ENCODE measurements at places on chromosomes 16 and 17.

- DNase-seq = no peak
Measured at GRCh38 chr16:80525420-80525819, 15.4 kb upstream of the DYNLRB2 start.

DNA sequence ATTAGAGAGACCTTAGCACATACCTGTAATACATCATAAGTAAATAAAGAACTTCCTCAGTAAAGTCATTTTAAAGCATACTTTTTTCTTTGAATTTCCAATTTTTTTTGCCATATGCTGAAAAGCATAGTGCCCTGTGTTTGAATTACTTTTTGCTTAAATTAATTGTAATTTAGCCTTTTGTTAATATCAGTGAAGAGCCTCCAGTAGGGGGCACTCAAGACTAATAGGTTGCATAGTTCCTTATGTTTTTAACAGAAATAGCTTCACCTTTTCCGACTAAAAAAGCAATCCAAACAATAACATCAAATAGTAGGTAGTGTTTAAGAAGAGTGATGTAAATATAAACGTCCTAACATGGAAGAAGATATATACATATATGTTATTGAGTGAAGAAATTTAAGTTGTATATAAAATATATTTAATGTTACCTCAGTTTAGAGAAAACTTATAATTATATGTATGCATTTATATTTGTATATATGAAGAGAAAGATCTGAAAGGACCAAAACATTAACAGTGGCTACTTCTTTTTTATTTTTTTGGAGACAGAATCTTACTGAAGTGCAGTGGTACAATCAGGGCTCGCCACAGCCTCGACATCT lies 18.6 kb downstream of the RAD51C start:
- DNase-seq = peak; percentile 55

DNA sequence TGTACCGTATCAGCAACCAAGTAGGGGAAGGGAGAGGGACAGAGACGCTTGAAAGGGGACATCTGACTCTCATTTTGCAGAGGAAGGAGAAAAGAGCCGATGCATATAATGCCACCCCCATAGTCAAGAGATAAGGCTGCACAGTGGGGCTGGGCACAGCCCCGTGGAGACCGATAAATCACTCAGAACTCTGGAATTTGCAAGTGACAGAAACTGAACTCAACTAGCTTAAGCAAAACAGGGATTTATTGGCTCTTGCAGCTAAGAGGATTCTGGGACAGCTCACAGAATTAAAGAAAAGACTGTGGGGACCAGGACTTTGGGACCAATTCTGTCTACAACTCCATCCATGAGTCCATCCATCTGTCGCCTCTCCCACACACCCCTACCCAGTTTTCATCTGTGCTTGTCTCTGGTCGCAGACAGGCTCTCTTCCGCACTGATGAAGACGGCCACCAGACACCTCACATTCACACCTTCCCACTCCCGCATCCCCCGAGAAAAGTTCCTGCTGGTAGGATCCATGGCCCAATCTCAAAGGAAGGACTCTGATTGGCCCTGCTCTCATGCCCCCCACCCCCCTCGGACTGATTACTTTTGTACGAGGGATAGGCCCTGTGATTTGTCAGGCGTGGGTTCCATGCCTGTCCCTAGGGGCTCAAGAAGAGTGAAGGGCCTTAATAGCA lies 105.9 kb upstream of the RPL38 start:
- DNase-seq = no peak

DNA sequence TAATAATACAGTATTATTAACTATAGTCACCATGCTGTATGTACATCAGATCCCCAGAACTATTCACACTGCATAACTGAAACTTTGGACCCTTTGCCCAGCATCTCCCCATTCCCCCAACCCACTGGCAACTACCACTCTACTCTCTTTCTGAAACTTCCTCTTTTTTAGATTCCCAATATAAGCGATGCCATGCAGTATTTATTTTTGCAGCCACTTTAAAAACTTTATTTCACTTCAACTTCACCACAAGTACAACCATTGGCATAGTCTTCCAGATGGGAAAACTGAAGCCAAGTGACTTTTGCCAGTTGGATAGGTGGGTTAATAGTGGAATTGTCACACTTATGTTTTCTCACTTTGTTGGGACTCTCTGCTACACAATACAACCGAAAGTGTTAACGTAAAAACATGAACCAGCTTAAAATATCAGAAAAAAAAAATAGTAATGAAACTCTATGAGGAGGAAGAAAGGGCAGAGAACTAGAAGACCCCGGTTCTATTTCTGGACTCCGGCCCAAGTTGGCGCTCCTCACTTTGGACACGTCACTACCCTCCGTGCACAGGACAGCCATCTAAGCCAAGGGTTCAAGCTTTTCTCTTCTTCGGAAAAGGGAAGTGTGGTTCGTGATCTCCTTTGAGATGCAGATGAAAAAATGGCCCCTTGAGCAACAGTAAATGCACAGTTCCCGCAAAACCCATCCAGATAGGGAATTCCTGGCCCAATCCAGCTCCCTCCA lies 743 bp downstream of the SHCBP1 start:
- DNase-seq = peak; percentile 48

- DNase-seq = no peak
Measured at GRCh38 chr16:23301251-23302044, 654 bp upstream of the SCNN1B start.

DNA sequence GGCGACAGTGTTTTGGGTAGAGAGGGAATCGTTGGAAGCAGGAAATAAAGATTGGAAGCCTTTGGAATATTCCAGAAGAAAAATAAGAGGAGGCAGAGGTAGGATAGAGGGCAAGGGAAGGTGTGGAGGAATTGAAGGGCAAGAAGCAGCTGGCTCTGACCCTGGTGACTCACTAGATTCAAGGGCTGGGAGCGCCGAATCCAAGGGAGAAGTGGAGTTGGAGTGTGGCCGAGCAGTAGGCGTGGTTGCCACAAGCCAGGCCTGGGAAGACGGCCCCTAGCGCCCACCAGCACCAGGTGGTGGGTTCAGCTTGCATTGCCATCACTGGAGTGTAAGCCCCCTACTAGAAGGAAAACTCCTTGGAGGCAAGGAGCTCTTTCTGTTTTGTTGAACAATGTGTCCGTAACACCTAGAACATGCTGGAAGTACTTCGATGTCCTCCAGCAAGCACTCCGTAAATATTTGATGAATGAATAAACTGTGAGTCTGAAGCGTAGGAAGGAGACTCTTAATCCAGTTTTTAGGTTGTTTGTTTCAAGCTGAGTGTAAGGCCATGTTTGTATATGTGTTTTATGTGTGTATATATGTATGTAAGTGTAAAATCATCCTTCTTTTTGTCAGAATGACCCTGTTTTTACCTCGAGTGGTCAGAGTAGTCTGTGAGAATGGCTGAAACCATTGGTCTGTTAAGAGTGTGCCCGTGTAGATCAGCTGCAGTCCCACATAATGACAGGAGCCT lies 139.5 kb downstream of the CMIP start:
- DNase-seq = no peak

GRCh38 chr17:72075995-72076677 lies 44.7 kb upstream of the SOX9 start:
- DNase-seq = no peak

DNA sequence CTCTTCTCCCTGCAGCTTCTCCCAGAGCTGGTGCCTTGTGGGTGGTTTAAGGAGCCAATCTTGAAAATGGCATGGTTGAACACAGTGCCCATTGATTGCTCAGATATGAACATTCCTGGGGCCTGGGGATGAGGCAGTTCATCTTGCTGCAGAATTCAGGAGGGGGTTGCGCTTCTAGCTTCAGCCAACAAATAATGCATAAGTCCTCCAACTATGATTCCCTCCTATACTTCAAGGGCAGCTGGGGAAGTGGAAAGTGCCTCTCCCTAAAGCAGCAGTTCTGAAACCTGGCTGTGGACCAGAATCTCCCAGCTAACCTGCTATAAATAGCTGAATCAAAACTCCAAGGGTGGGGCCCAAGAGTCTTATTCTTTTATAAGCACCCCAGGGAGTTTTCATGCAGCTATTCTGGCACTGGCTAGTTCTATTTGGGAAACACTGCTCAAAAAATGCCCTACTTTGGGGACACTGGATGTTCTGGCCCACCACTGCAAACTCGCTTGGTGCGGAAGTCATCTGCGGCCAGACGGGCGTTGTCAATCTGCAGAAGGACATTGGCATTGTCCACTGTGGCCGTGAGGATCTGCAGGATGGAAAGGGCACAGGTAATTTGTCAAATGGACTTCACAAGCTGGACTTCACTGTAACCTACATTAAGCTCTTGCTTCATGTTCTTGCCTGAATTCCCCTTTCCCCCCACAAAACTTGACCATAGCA lies 130.3 kb downstream of the CCDC144A start:
- no peak for DNase-seq

DNA sequence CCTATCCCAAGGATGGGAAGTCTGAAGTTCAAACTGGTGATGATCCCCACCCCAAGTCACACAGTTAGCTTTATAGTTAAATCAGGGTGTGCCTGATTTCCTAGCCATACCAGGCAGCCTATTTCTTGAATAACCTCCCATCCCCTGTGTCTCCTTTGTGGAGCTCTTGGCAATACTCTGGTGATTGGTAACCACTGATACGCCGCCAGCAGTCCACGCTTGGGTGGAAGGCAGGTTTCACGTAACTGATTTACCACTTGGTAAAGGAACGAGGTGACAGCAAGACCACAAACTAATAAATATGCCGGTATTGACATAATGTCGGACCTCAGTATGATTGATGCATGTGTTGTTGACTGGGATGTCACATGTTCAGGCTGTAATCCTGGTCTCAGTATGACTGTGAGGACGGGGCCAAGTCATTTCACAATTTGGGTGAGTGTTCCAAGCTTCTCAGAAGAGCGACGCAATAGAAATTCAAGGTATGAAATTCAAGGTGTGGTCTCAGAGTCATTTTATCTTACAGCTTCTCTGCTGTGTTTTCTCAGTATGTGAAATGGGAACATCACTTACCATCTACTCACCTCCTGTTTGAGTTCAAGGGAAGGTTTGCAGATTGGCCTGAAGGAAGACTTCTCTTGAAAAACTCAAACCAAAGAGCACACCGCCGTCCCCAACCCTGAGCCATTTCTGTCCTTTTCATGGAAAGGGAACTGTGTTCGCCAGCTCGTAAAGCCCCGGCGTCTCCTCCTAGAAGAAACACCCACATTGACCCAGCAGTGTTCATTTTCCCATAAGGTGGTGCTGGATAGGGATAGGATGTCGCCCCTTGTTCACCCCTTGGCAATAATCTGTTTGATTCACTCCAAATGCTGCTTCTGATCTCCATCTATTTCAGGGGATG lies 678.9 kb downstream of the WWOX start:
- DNase-seq = no peak

DNA sequence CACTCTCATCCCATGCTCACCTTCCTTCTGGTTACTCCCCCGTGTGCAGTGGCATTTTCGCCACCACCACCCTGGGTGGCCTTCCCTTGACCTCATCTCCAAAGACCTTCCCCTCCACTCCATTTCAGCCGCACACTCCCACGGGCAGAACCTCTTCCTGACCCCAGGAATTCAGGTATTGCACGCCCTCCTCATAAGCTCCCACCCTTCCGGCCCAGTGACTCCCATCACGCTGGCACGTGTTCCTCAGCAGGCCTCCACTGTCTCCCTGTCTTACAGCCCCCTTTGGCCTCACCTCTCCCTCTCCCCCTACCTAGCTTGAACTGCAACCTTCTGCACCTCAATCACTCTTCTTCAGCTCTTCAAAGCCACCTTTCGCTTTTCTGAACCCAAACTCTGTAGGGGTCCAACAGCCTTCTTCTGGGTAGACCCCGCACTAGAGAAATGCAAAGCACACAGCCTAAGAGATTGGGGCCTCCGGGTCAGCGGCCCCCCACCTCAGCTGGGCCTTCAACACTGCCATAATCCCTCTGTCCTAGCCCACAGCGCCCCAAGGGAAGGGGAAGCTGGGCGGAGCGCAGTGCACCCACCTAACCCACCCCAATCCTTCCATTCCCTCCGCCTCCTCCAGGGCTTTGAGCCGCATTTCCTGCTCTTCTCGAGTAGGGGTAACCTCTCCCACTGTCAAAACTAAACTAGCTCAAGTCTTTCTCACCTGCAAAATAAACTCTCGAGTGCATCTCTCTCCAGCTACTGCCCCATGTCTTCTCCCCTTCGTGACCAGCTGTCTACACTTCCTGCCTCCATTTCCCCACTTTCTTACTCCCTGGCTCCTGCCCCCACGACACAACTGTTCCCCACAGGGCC lies 1.7 kb upstream of the TMEM97 start:
- no peak for DNase-seq

- DNase-seq = no peak
Measured at GRCh38 chr16:69834807-69835466, 72.8 kb downstream of the WWP2 start.

GRCh38 chr17:77499699-77500435 lies 359.1 kb downstream of the SEC14L1 start:
- DNase-seq = no peak

DNA sequence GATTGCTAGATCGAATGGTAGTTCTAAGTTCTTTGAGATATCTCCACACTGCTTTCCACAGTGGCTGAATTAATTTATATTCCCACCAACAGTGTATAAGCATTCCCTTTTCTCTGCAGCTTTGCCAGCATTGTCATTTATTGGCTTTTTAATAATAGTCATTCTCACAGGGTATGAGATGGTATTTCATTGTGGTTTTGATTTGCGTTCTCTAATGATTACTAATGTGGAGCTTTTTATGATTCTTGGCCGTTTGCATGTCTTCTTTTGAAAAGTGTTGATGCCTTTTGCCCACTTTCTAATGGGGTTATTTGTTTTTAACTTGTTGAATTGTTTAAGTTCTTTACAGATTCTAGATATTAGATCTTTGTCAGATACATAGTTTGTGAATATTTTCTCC lies 36.5 kb upstream of the BCAS3 start:
- peak; percentile 20 for DNase-seq

DNA sequence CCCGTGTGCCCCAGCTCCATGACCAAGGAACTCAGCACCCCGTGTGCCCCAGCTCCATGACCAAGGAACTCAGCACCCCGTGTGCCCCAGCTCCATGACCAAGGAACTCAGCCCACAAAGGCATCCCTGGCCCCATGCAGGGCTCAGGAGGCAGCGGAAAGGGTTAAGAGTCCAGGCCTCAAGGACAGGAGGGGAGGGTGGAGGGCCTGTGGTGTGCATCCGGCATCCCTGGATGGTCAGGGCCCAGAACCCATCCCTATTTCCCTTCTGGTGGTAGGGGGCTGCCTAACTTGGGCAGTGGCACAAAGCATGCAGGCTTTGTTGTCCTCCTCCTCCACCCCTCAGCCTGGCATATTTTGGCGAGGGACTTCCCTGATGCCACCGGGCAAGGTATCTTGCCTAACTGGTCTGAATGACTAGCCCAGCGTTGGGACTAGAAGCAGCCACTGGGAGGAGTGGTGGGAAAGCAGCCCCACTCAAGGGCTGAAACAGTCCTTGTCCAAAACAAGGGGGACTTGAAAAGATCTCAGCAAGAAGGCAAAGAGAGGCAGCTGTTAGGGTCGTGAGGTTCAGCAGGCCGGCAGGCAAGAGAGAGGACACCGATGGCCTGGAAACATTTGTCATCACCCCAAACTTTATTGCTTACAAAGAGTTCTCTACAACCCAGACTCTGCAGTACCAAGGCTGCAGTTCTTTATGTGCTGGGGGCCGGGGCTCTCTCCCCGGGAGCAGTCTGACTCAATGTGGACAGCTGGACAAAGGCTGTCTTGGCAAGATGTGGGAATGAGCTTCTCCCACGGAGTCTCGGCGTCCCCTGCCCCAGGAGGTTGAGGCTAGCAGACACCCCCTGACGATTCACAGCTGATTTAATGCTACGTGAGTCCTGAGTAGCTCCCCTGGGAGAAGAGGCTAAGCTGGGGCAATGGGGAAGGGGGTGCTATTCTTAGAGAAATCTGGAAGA lies 902 bp upstream of the SPATA32 start:
- no peak for DNase-seq

Data from fibroblast of skin of right biceps (primary cell).